ENCODE measurements at places on chromosomes 7 and 10.
A peak's percentile ranks its signal among the peaks of the same experiment; 100 is the strongest.

DNA sequence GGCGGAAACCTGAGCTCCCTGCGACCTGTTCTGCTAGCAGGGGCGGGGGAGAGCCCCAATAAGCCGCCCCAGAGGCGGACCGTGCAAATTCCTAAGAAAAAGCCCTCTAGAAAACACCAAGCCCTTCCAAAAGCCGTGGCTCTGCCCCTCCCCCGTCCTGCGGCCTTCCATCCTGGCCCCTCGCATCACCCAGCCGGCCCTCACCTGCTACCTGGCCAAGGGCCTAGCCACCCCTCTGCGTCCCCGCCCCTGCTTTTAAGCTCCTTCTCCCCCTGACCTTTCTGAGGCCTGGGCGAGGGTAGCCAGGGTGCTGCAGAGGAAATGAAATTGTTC lies 24.9 kb downstream of the SKIDA1 start:
- no peak for DNase-seq

DNA sequence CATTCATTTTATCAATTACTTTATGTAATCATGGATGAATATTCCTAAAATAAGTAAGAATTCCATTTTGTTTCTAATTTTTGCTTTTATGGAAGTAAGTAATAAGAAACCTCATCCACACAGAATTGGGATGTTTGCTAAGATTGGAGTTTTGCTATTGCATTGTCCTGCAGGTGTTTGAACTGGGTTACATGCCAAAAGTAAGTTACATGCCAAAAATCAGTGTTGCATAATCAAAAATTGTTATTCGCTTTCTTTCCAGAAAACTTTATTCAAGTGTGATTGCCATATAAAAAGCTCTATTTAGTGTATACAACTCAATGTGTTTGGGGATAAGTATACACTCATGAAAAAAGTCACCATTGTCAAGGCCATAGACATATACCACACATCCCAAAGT lies 346.7 kb upstream of the PLXDC2 start:
- peak; percentile 63 for DNase-seq

DNA sequence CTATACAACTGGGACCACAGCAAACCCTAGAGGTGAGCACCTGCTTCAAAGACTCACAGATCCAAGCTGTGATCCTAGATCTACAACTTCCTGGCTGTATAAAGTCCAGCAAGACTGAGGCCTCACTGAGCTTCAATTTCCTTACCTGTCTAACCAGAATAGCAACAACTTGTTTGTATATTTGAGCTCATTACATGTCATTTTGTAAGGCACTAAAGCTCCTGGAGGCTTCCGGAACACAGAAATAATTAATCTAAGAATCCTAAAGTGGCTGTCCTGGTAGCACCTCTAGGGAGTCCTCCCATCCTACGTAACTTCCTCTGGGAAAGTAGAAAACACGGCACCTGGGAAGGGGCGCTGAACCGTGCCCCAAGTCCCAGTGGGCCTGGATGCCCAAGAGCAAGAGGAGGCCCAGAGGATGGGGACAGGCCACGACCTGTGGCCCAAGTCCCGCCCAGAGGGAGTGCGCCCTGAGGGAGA lies 39.4 kb downstream of the HK1 start:
- DNase-seq, result no peak

DNA sequence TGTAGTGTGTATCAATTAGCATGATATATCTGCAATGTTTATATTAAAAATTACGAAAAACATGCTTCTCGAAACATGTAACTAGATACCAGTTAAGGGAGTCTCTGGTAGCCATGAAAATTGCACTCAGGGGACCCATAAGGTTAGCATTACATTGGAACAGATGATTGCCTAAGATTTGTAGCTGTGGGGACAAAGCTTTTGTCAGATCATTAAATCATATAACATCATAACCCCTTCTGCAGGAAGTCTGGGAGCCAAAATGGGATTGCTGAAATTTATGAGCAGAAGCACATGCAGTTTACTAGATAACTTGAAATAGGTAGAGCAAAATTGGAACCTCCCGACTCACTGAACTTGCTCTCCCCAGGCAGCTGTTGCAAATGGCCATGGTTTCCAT lies 235.0 kb upstream of the IGFBP3 start:
- DNase-seq, result peak; percentile 79

GRCh38 chr7:129550693-129551360 lies 48.5 kb downstream of the SMKR1 start:
- DNase-seq, result peak; percentile 92

DNA sequence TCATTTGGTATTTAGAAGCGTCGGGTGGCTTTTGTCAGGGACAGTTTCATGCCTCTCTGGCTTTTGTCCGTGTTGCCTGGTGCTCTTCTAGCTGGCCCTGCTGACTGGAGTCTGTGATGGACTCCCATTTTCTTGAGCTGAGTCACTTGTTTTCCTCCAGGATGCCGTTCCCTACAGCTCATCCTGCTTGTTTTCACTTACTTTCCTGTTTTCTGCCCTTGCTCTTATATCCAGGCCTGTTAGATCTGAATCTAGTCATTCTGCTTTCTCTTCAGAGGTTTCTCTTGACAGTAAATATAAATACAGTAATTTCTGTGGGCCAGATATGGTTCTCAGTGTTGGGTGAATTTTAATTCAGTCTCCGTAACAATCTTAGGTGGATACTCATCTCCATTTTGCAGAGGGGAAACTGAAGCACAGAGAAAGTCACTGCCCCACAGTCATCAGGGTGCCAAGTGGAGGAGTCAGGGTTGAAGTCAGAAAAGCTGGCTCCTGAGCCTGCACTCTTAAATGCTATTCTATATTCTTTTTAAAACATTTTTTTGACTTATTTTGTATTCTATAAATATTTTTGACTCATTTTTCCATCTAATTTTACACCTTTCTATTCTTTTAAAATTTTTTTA lies 85.4 kb downstream of the CCNY start:
- no peak for DNase-seq

DNA sequence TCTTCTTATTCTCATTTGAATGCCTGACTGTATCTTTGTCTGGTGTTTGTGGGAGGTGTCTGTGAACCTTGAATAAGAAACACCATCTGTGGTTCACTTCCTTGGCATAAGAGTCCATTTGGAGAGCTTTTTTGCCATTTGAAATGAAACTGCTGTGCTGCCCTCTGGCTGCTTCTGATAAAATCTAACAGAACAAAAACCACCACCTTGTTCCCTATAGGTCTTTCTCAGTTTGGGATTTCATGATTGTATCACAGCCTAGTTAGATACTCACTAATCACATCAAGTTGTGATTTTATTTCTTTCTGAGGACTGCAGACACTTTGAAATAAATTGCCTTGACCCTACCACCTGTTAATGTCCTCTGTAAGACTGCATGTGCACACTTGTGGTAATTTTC lies 102.7 kb upstream of the FAM13C start:
- DNase-seq, result peak; percentile 42

GRCh38 chr7:43021431-43021830 lies 89.3 kb downstream of the MRPL32 start:
- no peak for DNase-seq

- no peak for DNase-seq
Measured at GRCh38 chr10:7826971-7827370, 8.7 kb downstream of the TAF3 start.

DNA sequence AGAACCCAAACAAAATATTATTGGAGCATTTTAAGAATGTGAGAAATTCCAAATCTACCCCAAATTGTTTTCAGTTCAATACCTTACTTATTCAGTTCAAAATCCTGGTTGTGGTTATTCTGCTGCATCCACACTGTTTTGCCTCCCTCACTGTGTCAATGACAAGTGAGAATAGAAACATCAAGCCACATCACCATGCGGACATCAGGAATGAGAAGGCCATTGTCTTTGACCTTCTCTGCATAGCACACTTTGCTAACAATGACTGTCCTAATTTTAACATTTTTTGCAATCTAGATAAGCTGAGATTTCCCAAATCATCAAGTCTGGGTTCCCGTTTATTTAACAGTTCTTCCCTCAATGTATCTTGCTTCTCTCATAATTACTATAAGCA lies 93.7 kb downstream of the ELAPOR2 start:
- DNase-seq, result no peak

GRCh38 chr7:156493942-156494341 lies 146.6 kb upstream of the RNF32 start:
- no peak for DNase-seq

DNA sequence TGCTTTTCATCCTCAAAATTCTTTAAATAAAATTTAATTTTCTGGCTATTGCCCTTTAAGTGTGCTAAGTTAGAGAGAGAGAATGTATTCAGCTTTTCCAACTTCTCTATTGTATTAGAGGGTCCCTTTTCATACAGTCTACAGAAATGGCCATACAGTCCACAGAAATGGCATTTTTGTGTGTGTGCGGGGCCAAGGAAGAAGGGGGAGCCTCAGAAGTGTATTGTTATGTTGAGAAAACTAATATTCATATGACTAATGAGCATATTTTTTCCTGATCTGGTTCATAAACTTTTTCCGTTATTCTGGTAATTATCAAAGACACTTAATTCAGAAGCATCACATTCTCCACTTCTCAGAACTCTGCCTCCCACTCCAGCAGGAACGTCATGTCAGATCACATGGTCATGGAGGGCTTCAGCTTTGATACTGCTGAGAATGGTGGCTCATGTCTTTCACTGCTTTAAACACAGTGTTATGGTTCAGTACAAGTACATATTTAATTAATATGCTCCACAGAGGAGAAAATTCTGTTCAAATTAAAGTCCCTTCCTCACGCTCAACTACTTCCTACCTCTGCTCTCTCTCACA lies 37.1 kb downstream of the ELMO1 start:
- no peak for DNase-seq

GRCh38 chr7:101538596-101539459 lies 90.3 kb downstream of the MYL10 start:
- DNase-seq, result peak; percentile 54

GRCh38 chr10:26044141-26044749 lies 110.2 kb downstream of the MYO3A start:
- DNase-seq, result peak; percentile 71

GRCh38 chr7:148931470-148931869 lies 47.4 kb upstream of the EZH2 start:
- DNase-seq, result peak; percentile 90

DNA sequence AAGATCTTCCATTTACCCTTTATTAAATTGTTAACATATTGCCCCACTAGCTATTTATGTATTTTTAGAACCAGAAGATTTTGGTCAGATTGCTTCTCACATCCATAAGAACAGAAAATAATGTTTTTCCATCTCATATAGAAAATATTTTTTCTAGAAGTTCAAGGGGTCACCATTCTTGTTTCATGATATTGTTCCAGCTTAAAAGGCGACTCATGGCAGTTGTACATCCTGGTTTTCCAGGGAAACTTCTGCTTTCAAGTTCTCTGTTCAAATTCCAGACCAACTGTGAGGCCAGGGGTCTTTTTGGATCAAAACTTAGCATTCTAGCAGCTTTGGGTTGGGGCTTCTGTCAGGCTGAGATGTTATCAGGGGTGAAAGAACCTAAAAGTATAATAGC lies 84.4 kb downstream of the LRRC4 start:
- no peak for DNase-seq

GRCh38 chr10:101986624-101986971 lies 69.4 kb downstream of the ARMH3 start:
- peak; percentile 36 for DNase-seq

DNA sequence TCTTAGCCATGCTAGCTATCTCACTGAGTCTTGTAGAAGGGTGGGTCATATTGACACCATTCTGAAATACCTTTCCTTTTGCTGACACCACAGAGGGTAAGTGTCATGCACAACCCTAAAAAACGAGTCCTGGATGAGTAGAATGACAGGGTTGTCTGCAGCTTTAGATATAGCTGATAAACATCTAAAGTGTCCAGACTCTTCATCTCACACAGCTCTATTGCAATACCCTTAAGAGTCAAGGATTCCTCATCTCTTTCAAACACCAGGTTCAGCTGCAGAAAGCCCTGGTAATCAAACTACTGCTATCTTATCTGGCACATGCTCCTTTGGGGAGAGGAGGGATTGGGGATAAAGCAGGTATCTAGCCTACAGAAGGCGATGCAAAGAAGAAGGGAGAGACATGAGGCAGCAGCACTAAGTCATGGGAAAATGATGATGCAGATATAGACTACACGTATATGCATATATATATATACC lies 127.0 kb downstream of the ANK3 start:
- no peak for DNase-seq

GRCh38 chr10:119701861-119702260 lies 24.0 kb upstream of the INPP5F start:
- DNase-seq, result no peak

DNA sequence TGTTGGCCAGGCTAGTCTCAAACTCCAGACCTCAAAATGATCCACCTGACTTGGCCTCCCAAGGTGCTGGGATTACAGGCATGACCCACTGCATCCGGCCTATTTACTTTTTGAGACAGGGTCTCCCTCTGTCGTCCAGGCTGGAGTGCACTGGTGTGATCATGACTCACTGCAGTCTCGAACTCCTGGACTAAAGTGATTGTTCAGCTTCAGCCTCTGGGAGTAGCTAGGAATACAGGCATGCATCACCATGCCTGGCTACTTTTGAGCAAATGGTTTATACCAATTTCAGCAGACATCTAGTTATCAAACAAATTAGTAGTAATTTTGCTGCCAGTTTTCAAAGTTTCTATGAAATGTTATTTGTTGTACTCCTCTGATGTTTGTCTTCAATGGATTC lies 2.2 kb upstream of the WAC start:
- no peak for DNase-seq

DNA sequence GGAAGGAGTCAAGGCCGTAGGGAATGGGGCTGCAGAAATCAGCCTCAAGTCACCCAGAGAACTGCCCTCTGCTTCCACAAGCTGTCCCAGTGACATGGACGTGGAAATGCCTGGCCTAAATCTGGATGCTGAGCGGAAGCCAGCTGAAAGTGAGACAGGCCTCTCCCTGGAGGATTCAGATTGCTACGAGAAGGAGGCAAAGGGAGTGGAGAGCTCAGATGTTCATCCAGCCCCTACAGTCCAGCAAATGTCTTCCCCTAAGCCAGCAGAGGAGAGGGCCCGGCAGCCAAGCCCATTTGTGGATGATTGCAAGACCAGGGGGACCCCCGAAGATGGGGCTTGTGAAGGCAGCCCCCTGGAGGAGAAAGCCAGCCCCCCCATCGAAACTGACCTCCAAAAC lies 50.2 kb upstream of the PDCD4 start:
- peak; percentile 90 for DNase-seq

DNA sequence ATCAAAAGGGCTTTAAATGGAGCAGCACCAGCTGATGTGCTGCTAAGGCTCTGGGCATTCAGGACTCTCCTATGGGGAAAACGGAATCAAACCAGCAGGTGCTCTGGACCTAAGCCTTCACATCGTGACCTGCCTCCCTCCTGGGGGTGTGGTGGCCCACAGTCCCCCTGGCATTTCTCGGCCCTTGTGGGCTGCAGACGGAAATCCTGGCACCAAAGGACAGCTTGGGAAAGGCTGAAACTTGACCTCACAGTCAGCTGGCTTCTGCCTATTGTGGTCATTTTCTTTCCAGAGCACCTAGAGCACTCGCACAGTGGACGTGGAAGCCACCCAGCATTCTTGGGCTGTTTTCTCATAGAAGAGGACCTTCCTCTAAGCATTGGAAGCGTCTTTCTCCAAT lies 74.8 kb downstream of the TPST1 start:
- DNase-seq, result no peak

All from muscle of leg (tissue), 16 donors.